ENCODE measurements at places on chromosomes 6 and 20.

DNA sequence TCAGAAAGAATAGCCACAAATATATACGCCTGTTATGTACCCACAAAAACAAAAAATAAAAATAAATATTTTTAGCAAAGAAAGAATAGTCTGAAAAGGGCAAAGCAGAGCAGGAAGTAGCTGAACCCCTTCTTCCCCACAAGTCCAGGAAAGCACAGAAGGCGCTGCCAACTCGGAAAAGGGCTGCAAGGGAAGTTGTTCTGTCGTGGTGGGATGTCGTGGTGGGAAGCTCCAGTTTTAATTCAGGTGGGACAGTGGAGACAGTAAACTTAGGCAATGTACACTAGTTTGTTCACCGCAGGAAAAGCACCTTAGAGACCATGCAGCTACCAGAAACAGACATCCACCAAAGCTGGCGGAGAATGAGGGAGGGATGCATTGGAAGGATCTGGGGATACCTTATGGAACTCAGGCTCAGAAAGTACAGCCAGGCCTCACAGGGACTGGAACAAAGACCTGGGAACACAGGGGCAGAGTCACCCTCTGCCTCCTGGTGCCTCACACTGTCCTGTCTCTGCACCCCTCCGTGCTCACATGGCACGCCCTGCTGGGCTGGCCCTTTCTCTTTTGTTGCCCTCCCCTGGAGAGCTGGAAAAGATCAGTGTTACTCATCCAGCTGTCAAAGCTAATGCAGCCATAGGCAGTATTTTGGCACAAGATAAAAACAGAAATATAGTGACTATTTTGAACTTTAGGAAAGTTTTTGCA is 3.3 kb upstream of the APMAP start:
- DNase-seq = peak; percentile 5

DNA sequence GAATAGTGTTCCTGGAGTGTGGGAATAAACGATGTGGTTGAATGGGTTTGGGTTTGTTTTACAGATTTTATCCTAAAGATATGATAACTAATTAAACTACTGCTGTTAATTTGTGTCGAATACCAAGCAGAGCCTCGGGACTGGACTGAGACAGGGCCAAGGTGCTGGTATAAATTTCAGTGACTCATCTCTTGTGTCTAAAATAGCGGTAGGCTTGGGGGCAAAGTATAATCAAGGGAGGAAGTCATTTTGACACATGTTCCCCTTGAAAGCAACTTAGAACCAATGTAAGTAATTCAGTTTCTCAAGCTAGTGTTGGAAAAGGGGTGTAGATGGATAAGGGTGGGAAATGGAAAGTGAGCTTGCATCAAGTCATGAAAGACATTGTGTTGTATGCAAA is 108.4 kb downstream of the PLCB4 start:
- DNase-seq = no peak

DNA sequence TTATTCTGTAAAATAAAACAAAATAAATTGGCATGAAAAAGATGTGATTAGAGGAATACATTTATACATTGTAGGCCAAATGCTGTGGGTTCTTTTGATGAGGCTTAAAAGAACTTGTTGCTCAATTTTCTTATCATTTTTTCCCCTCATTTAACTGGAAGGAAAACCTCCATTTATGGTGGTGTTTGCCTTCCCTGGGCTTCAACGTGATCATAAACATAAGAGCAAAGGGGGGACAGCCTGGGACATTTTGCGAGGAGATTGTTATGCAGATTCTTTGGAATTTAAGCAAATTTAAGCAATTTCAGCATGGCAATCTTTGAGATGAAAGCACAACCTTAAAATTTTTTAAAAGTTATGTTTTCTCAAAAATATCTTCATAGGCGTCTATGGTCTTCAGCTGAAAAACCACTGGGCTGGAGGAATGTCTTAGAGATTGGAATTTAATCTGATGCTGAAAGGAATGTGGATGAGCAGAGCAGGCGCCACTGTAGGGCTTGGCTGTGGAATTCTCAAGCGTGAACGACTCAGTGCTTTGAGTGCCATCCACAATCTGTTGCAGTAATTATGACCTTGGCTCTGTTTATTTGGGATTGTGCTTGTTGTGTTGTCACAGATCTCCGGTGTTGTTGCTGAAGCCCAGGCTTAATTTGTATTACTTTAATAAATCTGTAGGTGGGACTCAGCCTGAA is 149.4 kb upstream of the MLIP start:
- no peak for DNase-seq

DNA sequence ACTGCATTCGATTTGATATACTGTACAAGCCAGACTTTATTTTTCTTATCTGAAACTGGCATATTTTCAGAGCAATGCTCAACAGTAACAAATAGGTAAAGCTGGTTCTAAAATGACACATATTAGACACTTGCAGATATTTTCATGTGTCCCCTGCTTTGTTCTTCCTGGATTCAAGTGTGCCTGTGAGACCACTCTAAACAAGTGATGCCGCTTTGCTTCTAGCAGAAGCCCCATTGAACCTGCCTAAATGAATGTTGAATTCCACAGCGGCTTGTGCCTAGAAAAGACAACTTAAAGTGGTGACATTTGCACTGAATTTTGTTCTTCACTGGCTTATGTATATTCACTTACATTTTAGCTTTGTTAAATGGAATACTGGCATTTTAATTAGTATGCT is 115.7 kb downstream of the AKAP7 start:
- DNase-seq = no peak

DNA sequence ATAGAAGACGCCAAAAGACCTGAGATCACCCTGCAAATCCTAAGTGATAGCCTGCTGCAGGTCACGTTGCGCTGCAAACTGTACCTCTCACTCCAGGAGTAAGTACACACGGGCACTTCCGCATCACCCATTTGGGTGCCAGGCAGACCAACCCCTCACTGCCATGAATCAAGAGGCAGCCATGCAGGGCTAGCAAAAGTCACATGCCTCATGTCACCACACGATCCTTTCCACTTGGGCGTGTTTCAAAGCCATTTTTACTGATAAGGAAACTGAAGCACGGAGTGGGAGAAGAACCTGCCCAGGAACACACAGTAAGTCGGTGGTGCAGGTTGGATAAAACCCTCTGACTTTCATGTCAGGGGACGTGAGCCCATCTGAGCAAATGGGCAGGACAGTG is 37.0 kb downstream of the BPIFB1 start:
- DNase-seq = no peak

DNA sequence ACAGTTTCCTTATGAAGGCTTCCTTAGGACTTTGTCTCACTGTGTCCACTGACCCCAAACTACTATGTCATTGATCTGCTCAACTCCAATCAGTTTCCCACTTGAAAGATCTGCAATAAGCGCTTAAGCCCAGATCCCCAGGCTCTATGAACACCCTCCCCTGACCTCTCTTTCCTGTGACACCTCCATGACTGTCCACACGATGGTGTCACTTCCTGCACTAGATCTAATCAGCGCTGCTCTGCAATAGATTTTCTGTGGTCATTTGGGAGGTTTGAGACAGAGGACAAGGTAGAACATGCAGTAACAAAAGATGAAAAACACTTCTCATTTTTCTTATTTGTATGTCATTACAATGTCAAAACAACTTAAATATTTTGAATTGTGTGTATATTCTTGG is 304.6 kb upstream of the AGPAT4 start:
- no peak for DNase-seq

- DNase-seq = no peak
These were observed 3.5 kb downstream of the COL9A3 start for GRCh38 chr20:62820208-62820961.

DNA sequence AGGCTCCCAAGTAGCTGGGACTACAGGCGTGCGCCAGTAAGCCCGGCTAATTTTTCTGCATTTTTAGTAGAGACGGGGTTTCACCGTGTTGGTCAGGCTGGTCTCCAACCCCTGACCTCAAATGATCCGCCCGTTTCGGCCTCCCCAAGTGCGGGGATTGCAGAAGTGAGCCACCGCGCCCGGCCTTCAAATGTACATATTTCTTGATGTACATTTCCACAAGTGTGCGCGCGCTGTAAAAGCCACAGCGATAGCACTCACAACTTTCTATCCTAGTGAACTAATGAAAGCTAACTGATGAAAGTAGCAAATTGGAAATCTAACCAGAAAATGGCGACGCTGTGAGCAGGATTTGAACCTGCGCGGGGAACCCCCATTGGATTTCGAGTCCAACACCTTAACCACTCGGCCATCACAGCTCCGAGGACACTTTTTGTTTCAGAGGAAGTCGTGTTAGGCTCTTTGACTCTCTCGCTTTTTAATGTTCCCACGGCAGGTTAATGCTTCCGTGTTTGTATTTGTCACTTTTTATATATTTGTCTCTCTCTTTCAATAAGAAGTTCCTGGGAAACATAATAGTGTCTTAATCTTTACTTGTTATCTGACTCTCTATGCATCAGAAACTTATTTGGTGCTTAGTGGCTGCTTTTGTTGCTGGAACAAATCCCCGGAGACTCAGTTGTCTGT is 199.4 kb upstream of the ZNF184 start:
- DNase-seq = peak; percentile 73

DNA sequence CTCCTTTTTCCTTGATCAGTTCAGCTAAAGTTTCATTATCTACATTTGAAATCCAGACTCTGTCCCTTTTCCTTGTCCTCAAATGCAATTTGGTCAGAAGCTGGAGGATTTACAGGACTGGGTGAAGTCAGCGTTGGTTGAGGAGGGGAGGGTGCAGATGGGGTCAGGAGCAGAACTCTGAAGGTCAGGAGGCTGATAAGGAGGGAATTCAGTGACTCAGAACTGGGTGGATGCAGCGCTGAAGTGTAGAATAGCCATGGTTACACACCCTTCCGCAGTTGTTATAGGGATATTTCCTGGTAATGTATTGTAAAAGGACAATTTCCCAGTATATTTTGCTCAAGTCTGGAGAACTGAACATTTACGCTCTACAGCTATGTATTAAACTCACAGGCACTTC is 133.1 kb upstream of the FOXA2 start:
- no peak for DNase-seq

DNA sequence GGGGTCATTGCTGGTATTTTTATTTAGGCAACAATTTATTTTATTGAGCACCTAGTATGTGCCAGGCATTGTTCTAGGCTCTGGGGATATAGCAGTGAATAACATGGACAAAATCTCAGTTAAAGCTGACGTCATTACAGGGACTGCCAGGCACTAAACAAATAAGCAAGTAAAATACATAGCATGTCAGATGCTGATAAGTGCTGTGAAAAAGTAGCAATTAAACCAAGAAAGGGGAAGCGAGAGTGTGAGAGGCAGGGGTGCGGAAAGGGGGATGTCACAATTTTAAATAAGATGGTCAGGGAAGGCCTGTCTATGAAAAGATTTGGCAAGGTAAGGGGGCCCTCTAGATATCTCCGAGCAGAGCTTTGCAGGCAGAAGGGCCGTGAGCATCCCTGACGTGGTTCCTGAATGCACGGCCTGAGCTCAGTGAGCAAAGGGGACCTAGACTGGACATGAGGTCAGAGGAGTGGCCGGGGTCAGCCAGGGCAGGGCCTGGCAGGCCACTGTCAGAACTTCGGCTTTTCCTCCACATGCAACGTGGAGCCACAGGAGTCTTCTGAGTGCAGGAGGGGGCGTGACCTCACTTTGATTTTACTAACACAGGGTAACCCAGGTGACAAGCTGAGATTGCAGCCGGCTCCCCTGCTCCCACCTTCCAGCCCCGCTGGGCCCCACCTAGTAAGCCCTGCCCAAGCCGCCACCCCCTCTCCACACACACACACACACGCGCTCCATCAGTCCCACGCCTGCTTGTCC is 24.2 kb upstream of the SIRPA start:
- DNase-seq = no peak

DNA sequence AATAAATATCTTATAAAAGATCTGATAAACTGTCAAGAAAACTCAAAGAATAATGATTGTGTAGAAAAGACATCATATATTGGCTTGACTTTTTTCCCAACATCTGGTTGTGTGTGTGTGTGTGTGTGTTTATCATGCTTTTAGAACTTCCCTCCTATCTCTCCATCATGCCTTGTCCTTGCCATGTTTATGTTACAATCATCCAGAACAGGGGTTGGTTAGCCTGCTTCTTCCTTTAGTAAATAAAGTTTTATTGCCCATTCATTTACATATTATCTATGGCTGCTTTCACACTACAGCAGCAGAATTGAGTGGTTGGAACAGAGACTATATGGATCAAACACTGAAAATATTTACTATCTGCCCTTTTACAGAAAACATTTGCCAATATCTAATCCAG is 52.8 kb upstream of the RIPOR2 start:
- no peak for DNase-seq

- DNase-seq = no peak
These were observed 47.6 kb downstream of the ALDH8A1 start for GRCh38 chr6:134902074-134902861.

GRCh38 chr20:25484911-25485511 is 77.5 kb downstream of the GINS1 start:
- no peak for DNase-seq

GRCh38 chr6:35302604-35303241 is 5.1 kb downstream of the DEF6 start:
- DNase-seq = peak; percentile 3

DNA sequence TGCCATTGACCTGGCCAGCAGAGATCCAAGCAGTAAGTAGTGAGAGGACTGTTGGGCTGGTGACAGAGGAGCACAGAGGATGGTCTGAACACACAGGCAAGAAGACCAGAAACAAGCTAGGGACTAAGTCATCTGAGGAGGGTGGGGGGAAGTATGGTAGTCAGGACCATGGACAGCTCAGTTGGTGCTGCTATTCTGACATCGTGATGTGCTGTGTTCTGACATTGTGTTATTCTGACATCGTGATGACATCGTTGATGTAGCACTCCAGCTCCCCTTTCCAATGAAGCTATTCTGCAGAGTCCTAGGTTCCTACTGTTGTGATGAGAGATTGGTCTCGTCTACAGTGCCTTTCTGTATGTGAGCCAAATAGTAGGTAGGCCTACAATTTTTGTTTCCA is 28.7 kb downstream of the CFAP206 start:
- peak; percentile 72 for DNase-seq

DNA sequence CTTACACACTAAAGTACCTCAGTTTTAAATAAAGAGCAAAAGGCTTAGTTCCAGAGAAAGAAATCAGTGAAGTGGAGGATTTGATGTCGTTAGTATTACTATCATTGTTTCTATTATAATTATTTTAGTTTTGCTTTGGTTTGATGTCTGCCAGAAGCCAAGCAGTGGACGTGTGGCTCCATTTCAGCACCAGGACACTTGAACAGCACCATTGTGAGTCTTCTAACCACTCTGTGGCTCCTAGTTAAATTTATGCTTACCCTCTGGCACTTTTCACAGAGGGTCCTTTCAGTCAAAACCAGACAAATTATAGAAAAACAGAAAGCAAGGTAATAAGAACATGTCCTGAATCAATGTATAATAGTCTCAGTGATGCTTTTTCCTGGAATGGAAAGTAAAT is 3.4 kb downstream of the COL9A1 start:
- DNase-seq = peak; percentile 14
